ENCODE measurements at places on chromosomes 4 and X.

- DNase-seq = no peak
These were observed 316.7 kb upstream of the HTR2C start for GRCh38 chrX:114267142-114267541.

- DNase-seq = no peak
These were observed 27.6 kb downstream of the CYLC1 start for GRCh38 chrX:83888585-83888984.

DNA sequence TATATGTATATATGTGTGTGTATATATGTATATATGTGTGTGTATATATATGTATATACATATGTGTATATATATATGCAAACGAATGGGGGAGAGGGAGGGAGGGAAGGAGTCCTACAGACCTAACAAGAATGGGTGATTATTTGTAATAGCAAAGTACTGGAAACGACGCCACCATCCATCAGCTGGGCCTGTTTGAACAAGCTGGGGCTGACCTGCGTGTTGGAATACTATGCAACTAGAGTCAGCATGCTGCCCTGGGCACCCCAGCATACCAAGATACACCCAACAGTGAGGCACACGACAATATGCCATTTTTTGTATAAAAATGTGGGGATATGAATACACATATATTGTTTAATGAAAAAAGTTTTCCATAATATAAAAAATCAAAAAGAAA, 21.6 kb upstream of the CCNQ start:
- DNase-seq = no peak

GRCh38 chr4:26257850-26258249, 63.0 kb upstream of the RBPJ start:
- DNase-seq = no peak

GRCh38 chr4:78599931-78600375, 48.4 kb downstream of the ANXA3 start:
- DNase-seq = no peak

All from amniotic epithelial cell (primary cell).